Right ventricle myocardium superior (tissue), 1 donor: ENCODE measurements at places on chromosomes 4 and X.

DNA sequence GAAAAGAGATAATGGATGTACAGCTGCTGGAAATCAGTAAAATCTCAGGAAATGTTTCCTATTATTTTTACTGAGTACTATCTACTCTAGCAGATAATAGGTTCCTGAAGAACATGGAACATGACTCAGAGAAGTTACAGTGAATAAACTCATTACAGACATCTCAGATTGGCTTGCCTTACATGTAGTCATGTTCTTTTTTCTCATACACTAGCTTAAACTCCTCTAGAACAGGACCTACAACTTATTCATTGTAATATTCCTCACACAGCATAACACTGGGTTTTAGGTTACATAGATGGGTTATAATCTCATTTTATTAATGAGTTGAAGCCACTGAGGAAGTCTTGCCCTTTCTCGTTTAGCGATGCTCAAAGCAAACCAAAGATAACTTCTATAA is 86.9 kb upstream of the BMP2K start:
- DNase-seq = no peak

DNA sequence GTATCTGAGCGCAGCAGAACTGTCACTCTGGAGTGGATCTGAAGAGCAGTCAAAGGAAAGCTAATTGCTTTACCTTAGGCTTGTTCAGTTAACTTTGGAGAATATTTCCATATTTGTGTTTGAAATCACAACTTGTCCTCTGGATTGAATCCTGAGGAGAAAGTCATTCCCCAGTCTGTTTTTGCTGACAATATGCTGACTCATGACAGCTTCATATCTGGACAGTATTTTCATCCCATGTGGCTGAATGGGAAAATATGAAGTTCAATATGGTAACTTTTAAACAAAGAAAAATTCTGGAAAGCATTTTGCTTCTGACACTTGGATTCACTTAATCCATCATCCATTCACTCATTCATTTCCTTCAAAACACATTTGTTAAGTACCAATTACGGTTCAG is 46.3 kb upstream of the MAGEC3 start:
- no peak for DNase-seq

- DNase-seq = no peak
Measured at GRCh38 chr4:120843849-120844527, 78.5 kb downstream of the PRDM5 start.

DNA sequence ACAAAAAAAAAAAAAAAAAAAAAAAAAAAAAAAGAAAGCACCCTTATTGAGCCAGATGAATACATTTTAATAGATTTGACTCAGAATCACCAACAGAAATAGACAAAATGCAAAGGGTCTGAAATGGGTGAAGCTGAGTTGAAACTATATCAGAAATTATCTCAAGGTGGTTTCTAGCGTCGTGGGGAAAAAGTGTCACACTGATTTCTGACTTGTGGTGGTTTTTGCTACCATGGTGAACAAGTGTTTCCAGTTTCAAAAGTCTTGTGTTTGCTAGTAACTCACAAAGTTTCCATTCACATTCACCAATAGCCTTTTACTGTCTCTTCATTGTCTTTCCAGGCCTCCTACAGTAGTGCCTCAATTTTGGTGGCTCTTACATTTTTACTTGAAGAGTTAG is 135.5 kb downstream of the ARHGAP24 start:
- no peak for DNase-seq

DNA sequence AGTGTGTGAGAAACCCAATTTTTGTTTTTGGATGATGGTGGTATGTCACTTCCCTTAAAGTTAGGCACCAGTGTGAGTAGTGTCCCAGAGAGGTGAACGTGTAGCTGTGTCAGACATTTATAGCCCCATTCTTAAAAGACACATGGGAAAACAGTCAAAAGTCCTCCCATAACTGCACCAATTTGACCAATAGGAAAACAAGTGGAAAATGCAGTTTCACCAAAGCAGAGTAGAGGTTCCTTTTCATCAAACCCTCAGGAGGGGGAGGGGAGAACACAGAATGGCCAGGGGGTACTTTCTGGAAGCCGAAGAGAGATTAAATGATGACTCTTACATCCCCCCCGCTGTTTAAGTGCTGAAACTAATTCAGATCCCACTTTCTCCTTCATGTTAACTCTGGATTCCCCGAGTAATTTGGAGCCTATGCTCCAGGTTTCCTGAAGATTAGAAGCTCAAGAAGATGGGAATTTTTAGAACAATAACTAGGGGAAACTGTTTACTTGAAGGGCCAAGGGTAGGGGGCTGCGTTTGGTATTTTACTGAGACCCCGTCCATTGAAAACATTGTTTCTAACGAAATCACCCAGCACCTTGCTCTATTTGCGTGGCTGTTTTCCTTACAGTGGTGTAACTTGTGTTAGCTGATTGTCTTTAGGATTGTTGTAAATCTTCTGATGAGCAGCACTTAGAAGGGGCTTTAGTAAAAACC is 2.1 kb upstream of the LEF1 start:
- DNase-seq = no peak

DNA sequence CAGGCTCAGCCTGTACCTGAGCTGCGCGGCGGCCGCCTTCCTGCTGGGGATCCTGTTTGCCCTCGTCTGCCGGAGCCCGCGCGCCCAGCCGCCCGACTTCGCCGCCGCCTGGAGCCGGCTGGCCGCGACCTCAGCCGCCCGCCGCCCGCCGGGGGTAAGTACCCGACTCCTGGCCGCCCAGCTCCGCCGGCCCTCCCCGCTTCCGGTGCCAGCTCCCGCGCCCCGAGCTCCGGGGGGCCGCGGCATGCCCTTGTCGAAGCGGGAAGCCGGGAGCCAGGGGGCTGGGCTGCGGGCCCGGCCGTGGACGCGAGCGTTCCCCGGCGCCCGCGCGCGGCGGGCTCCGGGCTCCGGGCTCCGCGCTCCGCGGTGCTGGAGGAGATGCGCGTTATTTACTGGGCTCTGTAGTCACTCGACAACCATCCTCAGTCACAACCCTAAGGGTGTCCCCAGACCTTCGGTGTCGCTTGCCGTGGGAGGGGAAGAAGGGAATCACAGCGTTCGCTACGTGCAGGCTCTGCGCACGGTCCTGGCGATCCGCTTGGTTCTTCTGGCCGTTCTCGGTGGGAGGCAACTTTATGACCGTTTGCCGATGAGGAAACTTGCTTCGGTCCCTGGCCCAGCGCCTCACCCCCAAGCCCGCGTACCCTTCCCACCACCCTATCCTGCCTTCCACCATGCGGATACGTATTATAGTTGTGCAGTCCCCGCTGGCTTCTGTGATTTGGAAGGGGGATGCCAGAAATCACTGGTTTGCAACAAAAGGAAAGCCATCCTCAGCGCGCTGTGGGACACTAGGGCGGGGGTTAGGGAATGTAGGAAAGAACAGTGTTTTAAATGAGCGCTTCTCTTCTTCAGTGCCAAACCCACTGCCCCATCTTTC is 944 bp downstream of the SNX25 start:
- DNase-seq = peak; percentile 73

- no peak for DNase-seq
Measured at GRCh38 chr4:66055999-66056398, 385.7 kb upstream of the EPHA5 start.

DNA sequence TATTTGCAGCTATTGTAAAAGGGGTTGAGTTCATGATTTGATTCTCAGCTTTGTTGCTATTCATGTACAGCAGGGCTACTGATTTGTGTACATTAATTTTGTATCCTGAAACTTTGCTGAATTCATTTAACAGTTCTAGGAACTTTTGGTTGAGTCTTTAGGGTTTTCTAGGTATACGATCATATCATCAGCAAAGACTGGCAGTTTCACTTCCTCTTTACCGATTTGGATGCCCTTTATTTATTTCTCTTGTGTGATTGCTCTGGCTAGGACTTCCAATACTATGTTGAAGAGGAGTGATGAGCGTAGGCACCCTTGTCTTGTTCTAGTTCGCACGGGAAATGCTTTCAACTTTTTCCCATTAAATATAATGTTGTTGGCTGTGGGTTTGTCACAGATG is 48.1 kb downstream of the NPY1R start:
- no peak for DNase-seq

- no peak for DNase-seq
Measured at GRCh38 chr4:123183308-123183707, 213.3 kb upstream of the SPRY1 start.

- DNase-seq = no peak
Measured at GRCh38 chrX:151393514-151393913, 3.5 kb upstream of the VMA21 start.

DNA sequence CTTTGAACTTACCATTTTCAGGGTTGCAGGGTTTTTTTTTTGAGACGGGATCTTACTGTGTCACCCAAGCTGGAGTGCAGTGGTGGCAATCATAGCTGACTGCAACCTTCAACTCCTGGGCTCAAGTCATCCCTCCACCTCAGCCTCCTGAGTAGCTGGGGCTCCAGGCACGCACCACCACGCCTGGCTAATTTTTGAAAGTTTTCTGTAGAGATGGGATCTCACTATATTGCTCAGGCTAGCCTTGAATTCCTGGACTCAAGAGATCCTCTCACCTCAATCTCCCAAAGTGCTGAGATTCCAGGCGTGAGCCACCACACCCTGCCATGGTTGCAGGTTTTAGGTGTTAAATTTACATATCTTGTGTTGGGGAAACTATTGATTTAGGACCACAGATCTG is 64.5 kb downstream of the STOX2 start:
- no peak for DNase-seq

GRCh38 chrX:76971393-76972376 is 475.5 kb upstream of the FGF16 start:
- no peak for DNase-seq

DNA sequence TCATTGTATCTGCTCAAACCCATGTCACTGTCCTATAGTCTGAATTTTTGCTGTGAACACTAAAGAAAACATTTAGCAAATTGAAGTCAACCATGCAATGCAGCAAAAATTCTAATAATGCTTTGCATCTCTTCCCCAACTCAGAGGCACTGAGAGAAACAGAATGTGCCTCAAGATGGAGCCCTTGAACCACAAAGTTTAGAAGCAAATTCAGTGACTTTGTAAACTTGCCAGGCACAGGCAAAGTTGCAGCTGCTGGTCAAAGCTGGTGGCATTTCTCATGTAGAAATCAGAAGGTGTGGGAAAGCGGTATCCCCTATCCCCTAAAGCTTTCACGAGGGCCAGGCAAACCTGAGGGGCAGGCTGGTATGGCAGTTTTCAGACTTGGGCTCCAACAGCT is 121.7 kb upstream of the DIPK2B start:
- DNase-seq = no peak
